ENCODE measurements at places on chromosomes 6 and 20. TPM values are rescaled to one million over a fixed set of nuclear protein-coding genes. Genes with fewer than 3 reads are reported as not detected.

Gene RAET1L
- not detected for total RNA-seq

Gene PEX7
- 5.6 TPM for total RNA-seq

Gene KIAA1755
- total RNA-seq = 1.3 TPM

Gene KIF25
- 0.56 TPM for total RNA-seq

Gene APOM
- total RNA-seq = 1.6 TPM

Gene CENPQ
- total RNA-seq = 4.3 TPM

Gene UBE2C
- 3.5 TPM for total RNA-seq

Gene PPP1R3G
- total RNA-seq = 0.41 TPM

Gene NXT1
- total RNA-seq = 14.8 TPM

Gene CAGE1
- not detected for total RNA-seq

Gene PSORS1C1
- 10.5 TPM for total RNA-seq

Gene C6orf58
- total RNA-seq = not detected

Gene EYS
- total RNA-seq = not detected

Gene TP53TG5
- total RNA-seq = not detected

- H3K36me3 ChIP-seq = no peaks in the 10 kb centered on the region
- DNase-seq = no peak
These were observed 29.9 kb upstream of the MTRF1L start for GRCh38 chr6:153032255-153032882.

- no peaks in the 10 kb centered on the region for H3K27me3 ChIP-seq
- H3K36me3 ChIP-seq = peaks cover 69% of the 10 kb centered on the region
- no peak for DNase-seq
- H3K4me3 ChIP-seq = no peak overlapping the region
These were observed 20.1 kb upstream of the UBE2V1 start for GRCh38 chr20:50133041-50133440.

GRCh38 chr20:24969186-24970029 is 20.3 kb downstream of the CST7 start:
- no peak overlapping the region for H3K27ac ChIP-seq
- no peaks in the 10 kb centered on the region for H3K27me3 ChIP-seq
- H3K36me3 ChIP-seq = peaks cover 95% of the 10 kb centered on the region
- H3K4me1 ChIP-seq = no peaks in the 10 kb centered on the region
- peak; percentile 30 for DNase-seq

DNA sequence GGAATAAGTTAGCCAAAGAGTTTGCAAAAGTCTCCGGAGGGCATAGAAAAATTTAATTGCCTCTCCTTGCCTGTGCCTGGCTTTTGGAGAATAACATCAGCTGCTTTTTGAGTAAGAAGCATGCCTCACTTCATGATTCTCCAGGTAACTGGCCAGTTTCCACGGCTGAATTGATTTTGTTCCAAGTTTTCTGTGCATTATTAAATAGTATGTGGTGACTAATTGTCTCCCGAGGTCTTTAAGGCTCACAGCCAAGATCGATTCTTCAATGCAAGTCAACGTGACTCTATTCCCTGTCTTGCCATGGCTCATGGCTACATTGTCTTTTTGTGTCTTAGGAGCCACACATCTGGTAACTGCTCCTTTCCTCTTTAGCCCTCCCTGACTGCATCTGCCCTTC is 54.2 kb downstream of the CNR1 start:
- H3K4me3 ChIP-seq = no peak overlapping the region
- no peaks in the 10 kb centered on the region for H3K36me3 ChIP-seq
- H3K27ac ChIP-seq = no peak overlapping the region
- H3K27me3 ChIP-seq = no peaks in the 10 kb centered on the region

- no peak for DNase-seq
- no peaks in the 10 kb centered on the region for H3K27me3 ChIP-seq
These were observed 41.2 kb downstream of the SLC17A5 start for GRCh38 chr6:73612611-73613010.

GRCh38 chr6:31332637-31333602 is 24.1 kb downstream of the HLA-B start:
- no peak for DNase-seq
- no peaks in the 10 kb centered on the region for H3K36me3 ChIP-seq
- no peaks in the 10 kb centered on the region for H3K27me3 ChIP-seq
- no peak overlapping the region for H3K27ac ChIP-seq
- no peak overlapping the region for H3K4me3 ChIP-seq

GRCh38 chr6:31386099-31386498 is 17.3 kb upstream of the MICA start:
- H3K4me3 ChIP-seq = no peak overlapping the region
- no peaks in the 10 kb centered on the region for H3K36me3 ChIP-seq
- no peak for DNase-seq
- no peaks in the 10 kb centered on the region for H3K4me1 ChIP-seq

- H3K27me3 ChIP-seq = no peaks in the 10 kb centered on the region
- no peak overlapping the region for H3K27ac ChIP-seq
- H3K36me3 ChIP-seq = no peaks in the 10 kb centered on the region
- no peak overlapping the region for H3K4me3 ChIP-seq
These were observed 63.6 kb downstream of the CARMIL1 start for GRCh38 chr6:25342802-25343201.

GRCh38 chr6:10555625-10556309 is 34.6 kb downstream of the GCNT2 start:
- H3K36me3 ChIP-seq = peaks cover 6% of the 10 kb centered on the region
- H3K4me1 ChIP-seq = peaks cover 5% of the 10 kb centered on the region
- peak; percentile 65 for DNase-seq
- no peaks in the 10 kb centered on the region for H3K27me3 ChIP-seq
- peak overlapping the region; percentile 33 for H3K4me3 ChIP-seq

- H3K27me3 ChIP-seq = no peaks in the 10 kb centered on the region
- peak overlapping the region; percentile 93 for H3K27ac ChIP-seq
- no peak for DNase-seq
- peak overlapping the region; percentile 67 for H3K4me3 ChIP-seq
These were observed 790 bp downstream of the NEDD9 start for GRCh38 chr6:11231564-11232192.

GRCh38 chr6:141133346-141133745 is 999.4 kb upstream of the GJE1 start:
- DNase-seq = no peak
- no peaks in the 10 kb centered on the region for H3K4me1 ChIP-seq
- no peak overlapping the region for H3K4me3 ChIP-seq
- H3K27ac ChIP-seq = no peak overlapping the region
- H3K36me3 ChIP-seq = no peaks in the 10 kb centered on the region

GRCh38 chr6:167767715-167768107 is 59.0 kb upstream of the AFDN start:
- no peaks in the 10 kb centered on the region for H3K27me3 ChIP-seq
- H3K36me3 ChIP-seq = no peaks in the 10 kb centered on the region

DNA sequence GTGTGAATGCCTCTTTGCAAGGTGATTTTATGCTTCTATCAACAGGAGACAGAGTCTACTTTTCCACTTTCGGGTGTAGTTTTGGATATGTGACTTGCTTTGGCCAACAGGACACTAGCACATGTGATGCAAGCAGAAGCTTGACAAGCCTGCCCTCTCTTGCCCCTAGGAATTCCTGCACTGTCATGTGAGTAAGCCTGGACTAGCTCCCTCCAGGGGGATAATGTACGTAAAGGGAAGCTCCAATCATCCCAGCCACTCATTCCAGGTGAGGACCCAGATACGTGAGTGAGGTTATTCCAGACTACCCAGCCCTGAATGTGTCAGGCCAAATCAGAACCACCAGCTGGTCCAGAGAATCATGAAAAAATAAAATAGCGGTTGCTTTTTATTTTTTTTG is 33.3 kb downstream of the BEND3 start:
- no peaks in the 10 kb centered on the region for H3K36me3 ChIP-seq
- no peak overlapping the region for H3K27ac ChIP-seq
- H3K4me1 ChIP-seq = no peaks in the 10 kb centered on the region
- no peaks in the 10 kb centered on the region for H3K27me3 ChIP-seq

- no peaks in the 10 kb centered on the region for H3K36me3 ChIP-seq
- H3K4me1 ChIP-seq = no peaks in the 10 kb centered on the region
- H3K27me3 ChIP-seq = no peaks in the 10 kb centered on the region
- H3K27ac ChIP-seq = no peak overlapping the region
These were observed 165.4 kb downstream of the GMPR start for GRCh38 chr6:16403831-16404230.

GRCh38 chr6:1364791-1365190 is 24.6 kb upstream of the FOXF2 start:
- peak overlapping the region; percentile 73 for H3K27ac ChIP-seq
- no peak overlapping the region for H3K4me3 ChIP-seq
- no peaks in the 10 kb centered on the region for H3K36me3 ChIP-seq
- no peaks in the 10 kb centered on the region for H3K27me3 ChIP-seq
- no peak for DNase-seq

DNA sequence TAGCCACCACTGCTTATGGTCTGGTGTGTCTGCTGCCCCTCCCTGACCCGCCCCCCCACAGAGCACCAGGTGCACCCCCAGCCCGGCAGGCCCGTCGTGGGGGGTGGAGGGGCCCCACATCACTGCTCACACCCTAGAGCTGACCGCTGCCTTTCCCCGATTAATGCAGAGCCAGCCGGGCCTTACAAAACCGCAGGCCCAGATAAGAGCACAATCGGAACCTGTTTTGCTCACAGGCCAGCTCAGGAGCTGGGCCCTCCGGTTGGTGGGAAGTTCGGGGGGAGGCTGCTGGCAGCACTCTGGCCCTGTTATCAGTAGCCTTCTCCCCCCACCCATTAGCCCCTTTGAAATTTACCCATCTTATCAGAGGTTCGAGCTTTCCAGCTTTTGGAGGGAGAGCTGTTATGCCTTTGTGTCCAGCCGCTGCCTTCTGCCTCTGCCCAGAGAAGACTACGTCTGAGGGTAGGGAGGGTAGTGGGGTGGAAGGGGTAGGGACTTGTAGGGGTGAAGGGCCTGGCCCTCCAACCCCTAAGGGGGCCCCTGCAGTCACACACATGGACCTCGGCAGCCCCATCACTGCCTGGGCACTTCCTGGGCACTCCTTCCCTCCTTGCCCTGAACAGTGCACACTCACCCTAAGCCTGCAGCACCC is 6.9 kb upstream of the SPDEF start:
- H3K4me3 ChIP-seq = no peak overlapping the region
- H3K27ac ChIP-seq = no peak overlapping the region
- DNase-seq = no peak
- H3K4me1 ChIP-seq = no peaks in the 10 kb centered on the region

- no peaks in the 10 kb centered on the region for H3K4me1 ChIP-seq
- H3K27me3 ChIP-seq = no peaks in the 10 kb centered on the region
- H3K4me3 ChIP-seq = no peak overlapping the region
- no peak for DNase-seq
These were observed 7.2 kb upstream of the FERMT1 start for GRCh38 chr20:6130045-6130444.

- no peaks in the 10 kb centered on the region for H3K27me3 ChIP-seq
- H3K36me3 ChIP-seq = no peaks in the 10 kb centered on the region
- H3K4me3 ChIP-seq = no peak overlapping the region
- DNase-seq = no peak
- H3K27ac ChIP-seq = no peak overlapping the region
These were observed 162.8 kb downstream of the GRM1 start for GRCh38 chr6:146191612-146192011.

DNA sequence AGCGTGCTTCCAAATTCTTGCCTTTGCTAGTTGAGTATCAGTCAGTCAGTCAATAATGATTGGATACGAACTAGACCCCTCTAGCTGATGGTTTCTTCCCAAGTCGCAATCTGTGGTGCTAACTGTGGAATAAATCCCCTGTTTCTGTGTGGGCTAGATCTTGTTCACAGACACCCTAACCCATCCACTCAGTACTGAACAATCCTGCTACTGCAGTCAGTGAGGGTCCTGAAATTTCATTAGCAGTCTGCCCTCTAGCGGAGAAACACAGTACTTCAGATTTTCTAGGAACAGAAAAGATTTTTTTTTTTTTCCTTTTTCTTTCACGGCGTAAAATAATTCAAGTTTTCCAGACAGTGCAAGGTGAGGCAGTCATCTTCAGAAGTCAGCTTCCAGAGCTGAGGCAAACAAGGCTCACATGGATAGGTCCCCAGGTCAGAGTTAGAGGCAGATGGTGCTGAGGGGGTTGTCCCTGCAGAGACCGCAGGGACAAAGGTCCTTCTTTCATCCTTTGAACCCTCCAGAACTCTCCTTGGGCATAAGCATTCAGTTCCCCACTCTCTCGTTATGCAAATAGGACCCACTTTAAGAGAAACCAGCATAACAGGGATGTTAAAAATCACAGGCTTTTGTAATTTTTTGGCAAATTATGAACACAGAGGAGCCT is 119.6 kb downstream of the SCML4 start:
- no peak overlapping the region for H3K27ac ChIP-seq
- no peaks in the 10 kb centered on the region for H3K4me1 ChIP-seq
- no peaks in the 10 kb centered on the region for H3K36me3 ChIP-seq
- H3K4me3 ChIP-seq = no peak overlapping the region

GRCh38 chr6:81750681-81751387 is 1.6 kb downstream of the TENT5A start:
- H3K27me3 ChIP-seq = no peaks in the 10 kb centered on the region
- peak overlapping the region; percentile 68 for H3K4me3 ChIP-seq
- peaks cover 32% of the 10 kb centered on the region for H3K4me1 ChIP-seq
- H3K36me3 ChIP-seq = peaks cover 9% of the 10 kb centered on the region

DNA sequence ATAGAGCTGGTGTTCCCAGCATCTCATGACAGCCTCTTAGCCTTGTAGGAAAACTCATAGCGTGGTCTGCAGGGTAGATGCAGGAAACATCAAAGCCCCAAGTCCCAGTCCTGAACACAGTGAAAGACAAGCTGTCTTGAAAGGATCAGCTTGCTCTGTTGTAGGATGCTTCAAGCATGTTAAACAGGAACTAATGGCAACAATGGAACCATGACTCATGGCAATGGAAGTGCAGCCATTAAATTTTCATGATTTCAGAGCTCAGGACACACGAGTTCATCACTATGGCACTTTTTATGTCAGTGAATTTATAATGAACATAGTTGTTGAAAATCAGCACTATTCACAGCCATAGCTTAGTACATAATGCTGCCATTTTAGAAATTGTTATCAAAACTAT is 367.7 kb downstream of the KIF16B start:
- no peaks in the 10 kb centered on the region for H3K4me1 ChIP-seq
- DNase-seq = no peak
- no peaks in the 10 kb centered on the region for H3K36me3 ChIP-seq
- H3K27me3 ChIP-seq = no peaks in the 10 kb centered on the region

- H3K27me3 ChIP-seq = no peaks in the 10 kb centered on the region
- H3K4me1 ChIP-seq = peaks cover 30% of the 10 kb centered on the region
- H3K27ac ChIP-seq = no peak overlapping the region
- H3K36me3 ChIP-seq = no peaks in the 10 kb centered on the region
- H3K4me3 ChIP-seq = no peak overlapping the region
These were observed 51.1 kb downstream of the RBM38 start for GRCh38 chr20:57442158-57442887.

DNA sequence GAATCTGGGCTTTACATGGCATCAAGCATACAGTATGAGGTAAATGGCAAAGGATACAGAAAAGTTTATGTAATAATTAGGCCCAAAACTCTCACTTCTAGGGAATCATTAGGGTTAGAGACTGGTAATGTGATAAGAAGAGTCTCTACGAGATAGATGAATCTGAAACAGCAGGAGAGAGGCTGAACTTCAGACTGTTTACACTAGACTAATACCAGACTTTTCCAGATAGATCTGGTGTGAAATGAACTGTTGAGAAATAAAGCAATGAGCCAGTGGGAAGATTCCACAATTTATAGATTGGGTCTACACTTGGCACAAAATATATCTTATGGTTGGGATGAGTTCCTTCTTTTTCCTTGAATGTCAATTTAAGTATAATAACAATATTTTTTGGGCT is 134.3 kb downstream of the MAN1A1 start:
- no peak for DNase-seq
- H3K27me3 ChIP-seq = no peaks in the 10 kb centered on the region
- peaks cover 4% of the 10 kb centered on the region for H3K4me1 ChIP-seq
- no peaks in the 10 kb centered on the region for H3K36me3 ChIP-seq
- no peak overlapping the region for H3K27ac ChIP-seq

- H3K4me3 ChIP-seq = peak overlapping the region; percentile 52
- H3K36me3 ChIP-seq = no peaks in the 10 kb centered on the region
- peaks cover 19% of the 10 kb centered on the region for H3K4me1 ChIP-seq
- peaks cover 7% of the 10 kb centered on the region for H3K27me3 ChIP-seq
- peak; percentile 9 for DNase-seq
- no peak overlapping the region for H3K27ac ChIP-seq
These were observed 2.0 kb downstream of the CCM2L start for GRCh38 chr20:32012159-32012688.
